ENCODE measurements at places on chromosomes 5 and 9.

GRCh38 chr5:26026044-26026443 lies 1012.3 kb downstream of the CDH9 start:
- H3K4me3 ChIP-seq: no peak overlapping the region
- H3K36me3 ChIP-seq: no peaks in the 10 kb centered on the region

DNA sequence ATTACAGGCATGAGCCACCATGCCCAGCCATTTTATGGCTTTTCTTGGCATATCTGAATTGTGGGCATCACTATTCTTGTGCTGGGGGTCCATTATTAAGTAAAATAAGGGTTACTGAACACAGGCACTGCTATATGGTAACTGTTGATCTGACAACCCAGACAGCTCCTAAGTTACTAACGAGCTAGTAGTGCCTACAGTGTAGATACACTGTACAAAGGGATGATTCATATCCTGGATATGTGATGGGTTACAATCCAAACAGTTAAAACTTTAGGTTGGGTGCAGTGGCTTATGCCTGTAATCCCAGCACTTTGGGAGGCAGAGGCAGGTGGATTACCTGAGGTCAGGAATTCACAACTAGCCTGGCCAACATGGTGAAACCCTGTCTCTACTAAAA lies 4.3 kb downstream of the CD14 start:
- no peaks in the 10 kb centered on the region for H3K36me3 ChIP-seq
- no peak overlapping the region for H3K27ac ChIP-seq
- DNase-seq: no peak
- peaks cover 17% of the 10 kb centered on the region for H3K27me3 ChIP-seq

DNA sequence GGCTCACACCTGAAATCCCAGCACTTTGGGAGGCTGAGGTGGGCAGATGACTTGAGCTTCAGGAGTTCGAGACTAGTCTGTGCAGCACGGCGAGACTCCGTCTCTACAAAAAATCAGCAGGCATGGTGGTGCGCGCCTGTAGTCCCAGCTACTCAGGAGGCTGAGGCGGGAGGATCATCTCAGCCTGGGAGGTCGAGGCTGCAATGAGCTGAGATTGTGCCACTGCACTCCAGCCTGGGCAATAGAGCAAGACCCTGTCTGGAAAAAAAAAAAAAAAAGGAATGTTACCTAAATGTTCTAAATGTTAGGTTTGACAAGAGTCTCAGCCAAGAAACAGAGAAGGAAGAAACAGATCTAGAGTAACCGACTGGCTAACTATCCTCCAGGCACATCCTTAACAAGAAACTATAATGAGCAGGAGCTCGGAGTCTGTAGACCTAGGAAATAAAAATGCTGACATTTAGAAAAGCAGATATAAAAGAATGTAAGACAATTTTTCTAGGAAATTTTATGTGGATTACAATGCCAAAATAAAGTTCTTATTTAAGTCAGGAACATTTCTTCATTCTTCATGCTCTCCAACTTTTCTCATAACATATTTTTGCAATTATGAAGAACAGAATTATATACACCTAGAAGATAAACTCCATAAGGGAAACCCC lies 166.6 kb upstream of the TBCA start:
- H3K4me3 ChIP-seq: no peak overlapping the region
- DNase-seq: no peak
- H3K4me1 ChIP-seq: no peaks in the 10 kb centered on the region

GRCh38 chr5:148083203-148083602 lies 19.4 kb downstream of the SPINK5 start:
- no peaks in the 10 kb centered on the region for H3K4me1 ChIP-seq
- H3K27ac ChIP-seq: no peak overlapping the region
- H3K27me3 ChIP-seq: peaks cover 27% of the 10 kb centered on the region
- no peak overlapping the region for H3K4me3 ChIP-seq

GRCh38 chr5:174601946-174602345 lies 122.4 kb upstream of the MSX2 start:
- no peaks in the 10 kb centered on the region for H3K36me3 ChIP-seq
- peaks cover 11% of the 10 kb centered on the region for H3K27me3 ChIP-seq

GRCh38 chr5:134851307-134851923 lies 5.6 kb downstream of the C5orf24 start:
- H3K27me3 ChIP-seq: no peaks in the 10 kb centered on the region
- no peak overlapping the region for H3K4me3 ChIP-seq
- H3K4me1 ChIP-seq: peaks cover 17% of the 10 kb centered on the region
- peak; percentile 70 for DNase-seq
- H3K27ac ChIP-seq: no peak overlapping the region

DNA sequence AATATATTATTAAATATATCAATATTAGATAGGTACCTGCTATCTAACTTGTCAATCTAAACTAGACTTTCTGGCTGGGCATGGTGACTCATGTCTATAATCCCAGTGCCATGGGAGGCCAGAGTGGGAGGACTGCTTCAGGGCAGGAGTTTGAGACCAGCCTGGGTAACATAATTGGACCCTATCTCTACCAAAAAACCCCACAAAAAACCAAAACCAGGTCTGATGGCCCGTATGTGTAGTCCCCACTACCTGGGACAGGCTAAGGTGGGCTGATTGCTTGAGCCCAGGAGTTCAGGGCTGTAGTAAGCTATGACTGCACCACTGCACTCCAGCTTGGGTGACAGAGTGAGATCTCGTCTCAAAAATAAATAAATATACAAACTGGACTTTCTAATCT lies 55.0 kb downstream of the PJA2 start:
- H3K27ac ChIP-seq: no peak overlapping the region
- no peak overlapping the region for H3K4me3 ChIP-seq
- H3K36me3 ChIP-seq: peaks cover 4% of the 10 kb centered on the region
- no peak for DNase-seq

DNA sequence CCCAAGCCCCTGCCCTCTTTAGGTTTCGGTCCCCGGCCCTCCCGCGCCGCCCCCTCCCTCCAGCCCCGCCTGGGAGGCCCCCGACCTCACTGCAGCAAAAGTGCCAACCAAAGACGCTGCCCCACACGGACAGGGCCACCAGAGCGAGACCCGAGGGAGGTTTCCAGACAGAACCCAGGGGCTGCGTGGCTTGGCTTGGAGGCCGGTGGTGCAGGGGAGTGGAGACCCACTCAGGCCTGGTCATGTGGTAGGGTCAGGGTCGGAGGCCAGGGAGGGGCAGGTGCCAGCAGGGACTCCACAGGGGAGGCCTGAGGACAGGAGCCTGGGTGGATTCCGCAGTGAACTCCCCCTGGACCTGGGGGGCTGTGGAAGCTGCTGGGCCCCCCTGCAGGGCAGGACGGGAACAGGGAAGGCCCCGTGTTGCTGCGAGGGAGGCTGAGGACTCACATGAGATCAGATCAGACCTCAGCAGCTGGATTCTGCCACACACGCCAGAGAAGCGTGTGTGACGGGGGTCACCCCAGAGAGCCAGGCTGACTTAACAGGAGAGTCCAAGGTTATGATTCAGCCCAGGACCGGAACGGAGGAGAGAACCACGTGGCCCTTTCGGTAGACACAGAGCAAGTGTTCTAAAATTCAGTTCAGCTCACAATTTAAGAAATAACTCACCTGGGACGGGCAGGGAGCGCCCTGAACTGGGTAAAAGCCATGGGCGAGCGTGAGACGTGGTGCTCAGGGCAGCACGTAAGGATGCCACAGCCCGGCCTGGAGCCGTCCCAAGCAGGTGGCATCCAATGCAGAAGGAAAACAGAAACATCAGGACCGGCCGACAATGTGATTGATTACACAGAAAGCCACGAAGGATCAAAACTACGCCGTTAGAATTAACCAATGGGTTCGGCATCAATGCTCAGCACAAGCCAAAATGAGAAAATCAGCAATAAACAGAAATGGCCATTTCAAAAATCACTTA lies 38.9 kb downstream of the EXD3 start:
- no peaks in the 10 kb centered on the region for H3K36me3 ChIP-seq
- H3K4me3 ChIP-seq: no peak overlapping the region
- no peak overlapping the region for H3K27ac ChIP-seq
- H3K4me1 ChIP-seq: no peaks in the 10 kb centered on the region
- H3K27me3 ChIP-seq: no peaks in the 10 kb centered on the region

- H3K4me3 ChIP-seq: no peak overlapping the region
- no peak for DNase-seq
- H3K27ac ChIP-seq: no peak overlapping the region
- peaks cover 73% of the 10 kb centered on the region for H3K27me3 ChIP-seq
Observed at GRCh38 chr9:2875218-2875977, 31.5 kb upstream of the PUM3 start.

DNA sequence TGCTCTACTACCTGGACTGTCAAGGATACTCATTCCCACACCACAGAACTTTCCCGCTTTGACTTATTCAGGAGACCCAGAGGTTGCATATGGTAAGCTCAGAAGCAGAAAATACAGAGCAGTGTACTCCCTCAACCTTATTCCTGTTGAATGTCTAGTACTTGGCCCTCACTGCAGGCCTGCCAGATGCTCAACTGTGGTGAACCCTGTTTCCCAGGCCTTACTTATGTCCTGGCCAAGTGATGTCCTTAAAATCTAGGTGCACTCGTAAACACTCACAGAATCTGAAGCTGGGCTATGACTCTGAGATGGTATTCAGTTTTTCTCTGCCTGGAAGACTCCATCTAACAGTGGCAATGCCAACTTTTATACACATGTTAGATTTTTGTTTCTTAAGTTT lies 21.0 kb downstream of the DIAPH1 start:
- no peak overlapping the region for H3K4me3 ChIP-seq
- DNase-seq: no peak
- no peaks in the 10 kb centered on the region for H3K36me3 ChIP-seq
- H3K4me1 ChIP-seq: no peaks in the 10 kb centered on the region
- no peaks in the 10 kb centered on the region for H3K27me3 ChIP-seq

DNA sequence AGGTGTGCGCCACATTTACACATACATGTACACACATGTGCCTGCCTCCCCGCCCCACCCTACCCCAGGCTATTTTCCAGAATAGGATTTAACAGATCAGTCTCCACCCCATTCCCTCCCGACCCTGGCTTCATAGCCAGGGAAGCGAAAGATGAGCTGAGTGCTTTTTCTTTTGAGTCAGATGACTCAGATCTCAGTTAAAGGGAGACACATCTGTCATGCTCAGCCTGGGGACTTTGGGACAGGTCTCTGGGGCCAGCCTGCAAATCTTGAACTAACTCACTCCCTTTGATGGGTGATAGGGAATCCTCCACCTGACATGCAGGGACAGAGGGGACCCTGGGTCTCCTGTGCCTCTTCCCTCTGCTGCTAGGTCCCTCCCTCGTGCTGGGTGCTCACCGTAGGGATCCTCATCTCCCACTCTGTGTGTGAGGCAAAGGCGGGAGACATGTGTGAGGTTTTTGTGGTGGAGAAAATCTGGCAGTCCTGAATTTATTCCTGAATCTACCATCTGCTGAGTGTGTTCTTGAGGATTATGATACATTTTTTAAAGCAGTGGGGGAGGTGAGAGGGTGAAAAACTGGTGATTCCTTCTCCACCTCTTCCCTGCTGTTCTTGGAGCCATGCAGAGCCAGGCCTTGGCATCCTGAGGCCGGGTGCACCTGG lies 37.7 kb downstream of the NEUROG1 start:
- no peak overlapping the region for H3K27ac ChIP-seq
- no peaks in the 10 kb centered on the region for H3K27me3 ChIP-seq
- no peak overlapping the region for H3K4me3 ChIP-seq
- H3K36me3 ChIP-seq: no peaks in the 10 kb centered on the region
- no peak for DNase-seq

- H3K4me1 ChIP-seq: no peaks in the 10 kb centered on the region
- DNase-seq: no peak
- no peaks in the 10 kb centered on the region for H3K27me3 ChIP-seq
- H3K4me3 ChIP-seq: no peak overlapping the region
- no peak overlapping the region for H3K27ac ChIP-seq
Observed at GRCh38 chr5:42870882-42871418, 59.3 kb upstream of the SELENOP start.

- peaks cover 83% of the 10 kb centered on the region for H3K27me3 ChIP-seq
- no peak for DNase-seq
- H3K4me1 ChIP-seq: no peaks in the 10 kb centered on the region
- H3K27ac ChIP-seq: no peak overlapping the region
- H3K4me3 ChIP-seq: no peak overlapping the region
Observed at GRCh38 chr9:215631-216155, 1.0 kb downstream of the DOCK8 start.

DNA sequence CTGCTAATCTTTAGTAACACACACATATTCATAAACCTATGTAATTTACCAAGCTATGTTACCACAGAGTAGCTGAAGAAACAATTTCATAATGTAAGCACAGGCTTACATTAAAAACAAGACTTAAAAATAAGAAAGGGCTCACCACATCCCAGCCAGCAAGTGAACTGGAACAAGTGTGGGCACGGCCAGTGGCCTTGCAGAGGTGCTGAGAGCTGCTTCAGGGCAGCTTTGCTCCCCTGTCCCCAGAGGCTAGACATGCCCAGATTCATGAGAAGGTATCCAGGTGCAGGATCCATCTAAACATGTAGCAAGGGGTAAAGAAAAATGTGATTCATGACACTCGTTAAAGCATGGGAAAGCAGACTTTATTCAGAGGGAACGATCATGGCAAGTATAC lies 62.0 kb upstream of the CKS2 start:
- DNase-seq: no peak
- no peak overlapping the region for H3K27ac ChIP-seq
- H3K4me3 ChIP-seq: no peak overlapping the region
- H3K27me3 ChIP-seq: no peaks in the 10 kb centered on the region

GRCh38 chr9:121708768-121709488 lies 57.5 kb downstream of the DAB2IP start:
- no peaks in the 10 kb centered on the region for H3K36me3 ChIP-seq
- no peak overlapping the region for H3K27ac ChIP-seq
- H3K27me3 ChIP-seq: no peaks in the 10 kb centered on the region

DNA sequence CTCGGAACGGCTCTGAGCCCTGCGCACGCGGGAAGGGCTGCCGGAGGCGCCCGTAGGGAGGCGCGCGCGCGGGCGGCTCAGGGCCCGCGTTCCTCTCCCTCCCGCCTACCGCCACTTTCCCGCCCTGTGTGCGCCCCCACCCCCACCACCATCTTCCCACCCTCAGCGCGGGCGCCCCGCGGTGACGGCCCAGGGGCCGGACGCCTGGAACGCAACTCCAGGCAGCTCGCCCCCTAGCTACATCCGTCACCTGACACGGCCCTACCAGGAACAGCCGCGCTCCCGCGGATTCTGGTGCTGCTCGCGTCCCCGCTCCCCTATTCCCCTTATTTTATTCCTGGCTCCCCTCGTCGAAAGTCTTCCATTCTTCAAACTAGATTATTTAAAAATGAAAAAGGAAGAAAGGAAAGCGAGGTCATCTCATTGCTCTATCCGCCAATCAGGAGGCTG lies at the start of gene CDKN2B-AS1:
TSS of gene CDKN2B-AS1 (plus strand) at position 236 of the 450 bp plus-strand sequence.
- H3K4me3 ChIP-seq: no peak within 1 kb of the TSS
- DNase-seq: no peak
- H3K4me1 ChIP-seq: no peaks in the 10 kb centered on the region
- no peaks in the 10 kb centered on the region for H3K36me3 ChIP-seq
- no peaks in the 10 kb centered on the region for H3K27me3 ChIP-seq
- no peak within 1 kb of the TSS for H3K27ac ChIP-seq

- no peaks in the 10 kb centered on the region for H3K36me3 ChIP-seq
- DNase-seq: no peak
- H3K4me3 ChIP-seq: no peak overlapping the region
Observed at GRCh38 chr5:134547066-134547465, 21.6 kb downstream of the JADE2 start.

GRCh38 chr9:15975101-15975778 lies 422.4 kb downstream of the CCDC171 start:
- H3K4me1 ChIP-seq: no peaks in the 10 kb centered on the region
- H3K36me3 ChIP-seq: peaks cover 43% of the 10 kb centered on the region
- no peak overlapping the region for H3K27ac ChIP-seq
- H3K4me3 ChIP-seq: no peak overlapping the region
- H3K27me3 ChIP-seq: no peaks in the 10 kb centered on the region
- DNase-seq: no peak

GRCh38 chr9:134294153-134295071 lies 31.8 kb upstream of the RXRA start:
- no peaks in the 10 kb centered on the region for H3K36me3 ChIP-seq
- DNase-seq: no peak
- H3K4me1 ChIP-seq: peaks cover 13% of the 10 kb centered on the region
- no peak overlapping the region for H3K27ac ChIP-seq
- no peak overlapping the region for H3K4me3 ChIP-seq
